ENCODE measurements at places on chromosomes 7 and 10.

- DNase-seq = no peak
Observed at GRCh38 chr7:88391247-88391646, 84.6 kb upstream of the STEAP4 start.

- no peak for DNase-seq
Observed at GRCh38 chr7:39228946-39229345, 251.2 kb downstream of the POU6F2 start.

- no peak for DNase-seq
Observed at GRCh38 chr7:124718032-124718766, 47.4 kb downstream of the GPR37 start.

- DNase-seq = no peak
Observed at GRCh38 chr7:113125728-113126127, 7.4 kb upstream of the SMIM30 start.

DNA sequence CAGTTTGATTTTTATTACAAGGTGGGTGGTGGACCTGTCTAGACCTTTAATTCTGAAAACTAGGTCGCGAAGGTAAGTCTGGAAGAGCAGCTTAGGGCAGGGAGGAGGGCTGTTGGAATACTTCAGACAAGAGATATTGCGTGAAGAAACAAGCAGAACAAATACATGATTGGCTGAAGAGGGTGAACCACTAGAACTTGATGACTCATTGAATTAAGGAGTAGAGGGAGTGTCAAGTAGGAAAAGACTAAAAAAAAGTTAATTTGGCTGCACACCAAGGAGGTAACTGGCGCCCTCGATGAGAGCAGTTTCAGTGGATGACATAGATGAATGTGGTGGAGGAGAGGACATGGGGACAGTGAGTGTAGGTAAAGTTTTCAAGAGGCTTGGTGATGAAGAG lies 41.3 kb downstream of the WNT2 start:
- no peak for DNase-seq

- no peak for DNase-seq
Observed at GRCh38 chr10:66151346-66151745, 774.5 kb upstream of the LRRTM3 start.
